Stimulated activated CD4-positive, alpha-beta T cell treated with anti-CD3 and anti-CD28 coated beads, Interleukin-12 subunit alpha, Interleukin-12 subunit beta, amount 100 ng/mL, for 24 hours (primary cell): ENCODE measurements at places on chromosomes 3 and 15.

GRCh38 chr3:128804017-128804810 is 75.2 kb upstream of the ACAD9 start:
- peak; percentile 39 for DNase-seq

DNA sequence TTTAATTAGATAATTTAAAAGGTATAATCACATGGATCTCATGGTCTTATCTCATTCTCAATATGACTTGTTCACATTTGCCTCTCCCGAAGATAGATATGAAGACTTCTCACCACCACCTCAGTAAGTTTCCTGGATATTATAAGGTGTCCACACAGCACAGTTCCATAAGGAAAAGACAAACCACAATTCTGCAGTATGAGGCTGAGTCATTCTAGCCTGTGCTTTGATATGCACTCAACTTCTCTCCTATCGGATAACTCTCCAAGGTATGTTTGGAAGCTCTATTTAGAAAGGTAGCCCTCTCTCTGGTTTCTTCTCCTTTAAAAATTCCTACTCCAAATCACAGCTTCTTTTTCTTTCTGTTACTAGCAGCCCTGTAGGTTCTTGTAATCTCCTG is 612.8 kb downstream of the ZPLD1 start:
- no peak for DNase-seq

GRCh38 chr15:40310001-40310959 is 2.5 kb upstream of the PLCB2 start:
- DNase-seq, result peak; percentile 51

DNA sequence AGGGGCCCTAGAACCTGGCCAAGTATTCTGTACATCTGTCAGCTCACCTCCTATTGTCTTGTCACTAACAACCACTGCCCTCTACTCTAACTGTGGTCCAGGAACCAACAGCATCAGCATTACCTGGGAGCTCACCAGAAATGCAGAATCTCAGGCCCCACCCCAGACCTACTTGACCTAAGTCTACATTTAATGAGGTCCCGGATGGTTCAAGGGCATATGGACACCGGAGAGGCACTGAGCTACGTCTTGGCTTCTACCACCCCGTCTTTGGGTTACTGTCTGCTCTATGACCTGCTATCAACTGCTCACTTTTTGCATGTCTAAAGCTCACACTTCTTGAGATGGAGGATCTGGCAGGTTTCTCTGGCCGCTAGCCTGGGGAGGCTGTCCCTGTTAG is 8.1 kb downstream of the GALNT15 start:
- no peak for DNase-seq

DNA sequence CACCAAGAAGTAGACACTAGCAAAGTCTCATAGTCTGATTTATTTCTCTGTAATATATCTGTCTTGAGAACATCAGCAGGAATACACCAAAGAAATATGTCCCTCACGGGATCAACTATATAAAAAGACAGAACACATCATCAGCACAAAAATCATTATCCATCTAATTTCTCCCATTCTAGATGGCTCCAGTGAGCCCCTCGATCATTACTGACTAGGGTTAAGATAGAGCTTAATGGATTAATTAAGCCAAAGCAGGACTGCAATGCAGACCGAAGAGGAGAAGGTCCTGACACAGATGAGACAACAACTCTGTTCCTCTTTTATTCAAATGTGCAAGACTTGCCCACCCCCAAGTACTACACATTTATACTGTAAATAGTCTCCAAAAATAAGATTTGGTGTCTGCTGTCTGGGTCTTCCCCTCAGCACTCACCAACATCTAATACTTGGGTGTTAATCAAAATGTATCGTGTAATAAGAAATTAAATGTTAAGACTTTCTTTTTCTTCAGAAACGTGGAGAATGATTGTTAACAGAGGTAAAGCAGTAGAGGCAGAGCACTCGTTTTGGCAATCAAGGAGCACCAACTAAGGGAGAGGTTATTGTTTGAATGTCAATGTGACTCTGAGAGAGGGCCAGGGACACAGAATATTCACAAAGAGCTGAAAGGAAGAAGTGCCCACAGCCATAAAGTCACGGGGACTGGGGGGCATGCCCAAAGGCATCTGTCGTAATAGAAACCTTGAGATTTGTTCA is 133.6 kb downstream of the TIGIT start:
- DNase-seq, result no peak

DNA sequence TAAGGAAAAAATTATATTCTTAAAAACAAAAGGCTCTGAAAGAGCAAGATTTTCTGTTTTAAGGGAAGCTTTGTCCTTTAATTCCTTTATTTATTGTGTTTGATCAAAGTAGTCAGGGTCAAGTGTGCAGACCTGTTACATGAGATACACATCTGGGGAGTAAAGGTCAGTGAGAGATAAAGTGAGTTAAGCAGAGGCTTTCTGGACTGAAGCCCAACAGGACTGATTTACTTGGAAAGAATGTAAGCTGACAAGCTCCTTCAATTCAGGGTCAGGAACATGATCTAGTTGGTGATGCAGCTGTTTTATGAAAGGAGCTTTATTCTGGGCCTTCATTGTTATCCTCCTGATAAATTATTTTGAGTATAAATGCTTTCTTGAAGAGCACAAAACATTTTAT is 20.7 kb upstream of the OTOL1 start:
- DNase-seq, result no peak

DNA sequence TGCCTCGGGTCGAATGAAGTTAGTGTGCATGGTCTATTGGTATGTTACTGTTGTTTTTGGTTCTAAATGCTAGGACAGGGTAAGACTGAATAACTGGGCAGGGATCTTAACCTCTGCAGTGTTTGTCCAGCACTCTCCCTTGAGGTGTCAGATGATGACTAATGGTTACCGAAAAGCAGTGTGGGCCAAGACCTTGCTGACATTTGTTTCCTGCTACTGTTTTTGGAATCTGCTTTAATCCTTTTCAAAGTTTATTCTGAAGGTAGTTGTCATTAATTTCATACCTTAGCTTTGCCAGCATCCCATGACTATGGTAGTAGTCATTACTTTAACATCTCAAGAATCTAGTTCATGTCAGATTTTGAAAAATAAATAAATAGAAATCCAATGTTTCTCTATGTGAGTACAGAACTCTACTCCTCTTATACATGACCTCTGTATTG is 117.0 kb downstream of the P3H2 start:
- DNase-seq, result no peak

DNA sequence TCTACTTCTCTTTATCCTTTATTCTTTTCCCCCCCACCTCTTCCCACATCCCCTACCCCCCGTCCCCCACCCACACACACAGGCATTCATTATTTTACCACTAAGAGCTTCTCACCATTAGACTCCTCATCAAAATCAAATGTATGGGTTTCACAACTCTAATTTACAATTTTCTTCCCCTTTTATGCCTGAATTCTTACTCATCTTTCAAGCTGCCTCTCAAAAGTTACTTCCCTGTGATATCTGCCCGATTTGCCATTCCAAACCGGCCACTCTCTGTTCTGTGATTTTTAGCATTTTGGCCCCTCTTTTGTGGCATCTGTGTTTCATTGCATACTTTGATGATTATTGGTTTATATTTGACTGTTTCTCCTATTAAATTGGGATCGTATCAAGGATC is 42.2 kb downstream of the SLC9A9 start:
- no peak for DNase-seq

- no peak for DNase-seq
These were observed 87.0 kb downstream of the CFAP20DC start for GRCh38 chr3:58962816-58963215.

DNA sequence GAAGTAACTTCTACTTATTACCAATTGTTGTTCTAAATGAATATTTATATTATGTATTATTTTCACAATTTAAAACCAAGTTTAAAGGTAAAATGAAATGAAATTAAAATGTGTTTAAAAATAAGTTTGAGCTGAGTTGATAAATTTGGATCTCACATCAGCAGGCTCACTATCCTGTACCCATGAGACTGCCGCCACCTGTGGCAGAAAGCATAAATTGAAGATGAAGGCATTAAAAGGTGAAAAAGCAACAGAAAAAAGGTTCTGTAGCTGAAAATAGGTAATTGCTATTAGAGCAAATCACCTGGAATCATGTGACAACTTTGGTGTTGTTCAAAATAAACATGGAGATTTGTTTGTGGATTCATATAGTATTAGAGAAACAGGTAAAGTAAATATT is 133.0 kb upstream of the CADM2 start:
- DNase-seq, result no peak

DNA sequence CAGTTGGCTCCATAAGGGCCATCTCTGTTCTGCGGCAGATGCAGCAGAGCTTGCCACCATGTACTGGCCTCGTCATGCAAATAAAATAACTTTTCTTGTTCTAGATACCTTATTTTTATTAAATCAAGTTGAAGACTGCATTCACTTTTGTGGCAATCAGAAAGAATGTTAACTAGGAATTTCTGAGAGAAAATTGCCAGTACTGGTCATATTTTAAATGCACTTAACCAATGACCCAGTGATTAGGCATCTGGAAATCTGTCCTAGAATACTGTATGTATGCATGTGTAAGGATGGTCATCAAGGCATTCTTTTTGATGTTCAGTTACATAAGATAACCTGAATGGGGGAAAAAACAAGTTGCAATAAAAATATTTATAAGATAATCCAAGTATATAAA is 34.2 kb upstream of the CSPG5 start:
- DNase-seq, result no peak

- peak; percentile 12 for DNase-seq
These were observed 932 bp downstream of the GSK3B start for GRCh38 chr3:120093119-120093910.

DNA sequence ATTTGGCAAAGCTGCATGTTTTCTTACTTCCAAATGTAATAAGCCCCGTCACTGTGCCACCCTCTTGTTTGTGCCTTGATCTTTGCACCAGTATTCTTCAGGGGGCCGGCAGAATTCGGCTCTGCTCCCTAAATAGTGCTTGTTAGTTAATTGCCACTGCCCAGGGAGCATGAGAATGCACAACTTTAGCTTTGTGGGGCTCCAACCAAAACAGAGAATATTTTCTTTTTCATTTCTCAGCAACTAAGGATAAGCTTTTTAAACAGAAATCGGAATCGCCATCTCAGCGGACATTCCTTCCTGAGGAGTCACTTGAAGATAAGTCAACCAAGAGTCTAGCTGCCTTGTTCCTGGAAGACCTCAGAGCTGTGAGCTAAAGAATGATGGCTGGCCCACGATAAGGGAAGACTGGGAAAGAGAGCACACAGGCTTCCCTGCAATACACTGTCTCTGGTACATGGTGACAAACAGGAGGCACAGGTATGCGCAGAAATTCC is 106.0 kb downstream of the LRIG1 start:
- no peak for DNase-seq

DNA sequence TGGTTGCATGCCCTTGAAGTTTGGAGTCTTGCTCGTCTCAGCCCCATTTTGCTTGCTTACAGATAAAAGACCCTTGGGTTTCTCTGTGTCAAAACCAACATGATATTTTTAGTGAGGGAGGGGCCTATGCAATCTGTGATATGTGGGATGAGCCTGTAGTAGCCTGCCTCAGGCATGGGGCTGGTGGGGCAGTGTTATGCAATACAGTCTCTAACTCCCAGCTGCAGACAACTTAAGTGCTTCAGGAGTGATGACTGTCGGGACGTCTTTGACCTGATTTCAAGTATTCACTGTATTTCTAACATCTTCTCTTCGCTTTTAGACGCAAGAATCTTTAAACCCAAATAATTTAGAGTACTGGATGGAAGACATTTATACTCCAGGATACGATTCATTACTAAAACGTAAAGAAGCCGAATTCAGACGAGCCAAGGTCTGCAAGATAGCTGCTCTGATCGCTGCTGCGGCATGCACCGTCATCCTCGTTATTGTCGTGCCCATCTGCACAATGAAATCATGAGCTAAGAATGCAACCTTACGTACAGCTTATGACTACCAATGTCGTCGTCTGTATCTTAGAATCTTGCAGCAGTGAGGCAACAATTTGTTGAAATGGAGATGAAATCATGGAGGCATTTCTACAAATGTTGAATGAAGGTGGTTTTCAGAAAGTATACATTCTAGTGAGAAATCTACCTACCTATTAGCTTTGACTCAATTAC is 35.9 kb downstream of the MINAR1 start:
- no peak for DNase-seq
